ENCODE measurements at places on chromosomes 6 and 20.

DNA sequence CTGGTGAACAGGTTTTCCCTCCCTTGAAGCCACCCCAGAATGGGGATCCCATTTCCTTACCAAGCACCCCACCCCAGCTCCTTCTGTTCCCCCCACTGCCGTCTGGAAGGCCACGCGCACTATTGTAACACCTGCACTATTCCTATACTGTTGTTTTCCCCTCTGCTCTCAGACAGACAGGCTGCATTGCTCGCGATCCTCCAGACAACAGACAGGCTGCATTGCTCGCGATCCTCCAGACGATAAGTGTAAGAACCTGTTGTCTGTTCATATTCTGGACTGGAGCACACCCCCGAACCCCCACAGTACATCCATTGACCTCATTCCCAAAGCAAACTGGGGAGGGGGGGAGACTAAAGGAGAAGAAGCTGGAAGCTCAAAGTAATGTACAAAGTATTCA lies 72.7 kb downstream of the LY86 start:
- DNase-seq: no peak

DNA sequence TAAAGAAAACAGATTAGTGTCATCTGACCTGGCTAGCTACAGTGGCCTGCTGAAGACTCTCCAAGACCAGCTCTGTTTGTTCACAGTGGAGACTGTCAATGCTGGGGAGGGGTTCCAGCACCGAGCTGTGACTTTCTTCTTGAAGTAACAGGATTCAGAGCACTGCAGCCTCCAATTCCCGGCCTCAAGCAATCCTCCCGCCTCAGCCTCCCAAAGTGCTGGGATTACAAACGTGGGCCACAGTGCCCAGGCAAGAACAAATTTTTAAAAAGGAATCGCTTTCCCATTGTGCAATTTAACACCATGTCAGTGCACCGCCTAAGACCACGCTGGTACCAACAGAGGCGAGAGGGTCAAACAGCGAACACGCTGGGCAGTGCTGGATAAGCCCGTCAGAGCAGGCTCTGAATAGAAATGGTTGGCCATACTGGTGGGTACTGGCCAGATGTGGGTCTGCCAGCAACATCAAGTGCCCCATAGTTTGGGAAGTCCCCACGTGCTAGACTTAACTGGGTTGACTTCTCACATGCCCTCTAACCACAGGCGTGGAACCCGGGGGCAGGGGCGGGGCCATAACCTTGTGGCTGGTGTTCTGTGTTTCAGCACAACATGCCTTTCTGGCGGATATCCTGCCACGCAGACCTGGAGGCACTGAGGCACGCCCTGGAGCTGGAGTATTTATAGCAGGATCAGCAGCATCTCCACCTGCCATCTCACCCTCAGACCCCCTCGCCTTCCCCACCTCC lies 168.9 kb downstream of the ZMYND8 start:
- DNase-seq: no peak

- DNase-seq: no peak
These were observed 593 bp upstream of the COL9A3 start for GRCh38 chr20:62816031-62816883.

DNA sequence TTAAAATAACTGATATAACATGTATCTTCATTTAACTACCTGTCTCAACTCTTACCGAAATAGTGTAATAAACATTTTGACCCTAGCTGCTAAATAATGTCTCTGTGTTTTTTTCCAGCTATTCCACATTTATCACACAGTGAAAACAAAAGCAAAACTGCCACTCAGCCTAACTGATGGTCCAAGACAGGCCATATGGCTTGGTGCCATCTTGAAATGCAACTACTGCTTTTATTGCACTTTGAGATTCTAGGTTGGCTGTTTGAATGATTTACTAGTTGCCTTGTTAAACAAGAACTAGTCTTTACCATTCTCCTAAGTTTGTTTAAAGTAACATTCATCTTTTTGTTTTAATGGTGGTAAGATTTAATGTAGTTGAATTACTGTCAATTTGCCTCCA lies 739.8 kb downstream of the TFAP2A start:
- no peak for DNase-seq

DNA sequence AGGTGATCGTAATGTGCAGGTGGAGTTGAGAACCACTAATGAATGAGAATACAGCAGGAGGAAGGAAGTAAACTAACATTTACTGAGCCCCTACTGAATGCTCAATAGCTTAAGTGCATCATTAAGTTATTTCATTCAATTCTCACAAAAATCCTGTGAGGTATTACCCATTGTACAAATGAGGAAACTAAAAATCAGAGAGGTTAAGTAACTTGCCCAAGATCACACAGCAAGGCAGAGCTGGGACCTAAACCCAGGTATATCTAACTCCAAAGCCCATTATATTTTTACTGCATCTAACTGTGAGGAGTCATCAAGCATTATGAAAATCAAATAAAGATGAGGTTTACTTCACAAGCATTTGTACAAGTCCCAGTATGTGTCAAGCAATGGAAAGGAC lies 35.3 kb downstream of the CPNE5 start:
- no peak for DNase-seq

DNA sequence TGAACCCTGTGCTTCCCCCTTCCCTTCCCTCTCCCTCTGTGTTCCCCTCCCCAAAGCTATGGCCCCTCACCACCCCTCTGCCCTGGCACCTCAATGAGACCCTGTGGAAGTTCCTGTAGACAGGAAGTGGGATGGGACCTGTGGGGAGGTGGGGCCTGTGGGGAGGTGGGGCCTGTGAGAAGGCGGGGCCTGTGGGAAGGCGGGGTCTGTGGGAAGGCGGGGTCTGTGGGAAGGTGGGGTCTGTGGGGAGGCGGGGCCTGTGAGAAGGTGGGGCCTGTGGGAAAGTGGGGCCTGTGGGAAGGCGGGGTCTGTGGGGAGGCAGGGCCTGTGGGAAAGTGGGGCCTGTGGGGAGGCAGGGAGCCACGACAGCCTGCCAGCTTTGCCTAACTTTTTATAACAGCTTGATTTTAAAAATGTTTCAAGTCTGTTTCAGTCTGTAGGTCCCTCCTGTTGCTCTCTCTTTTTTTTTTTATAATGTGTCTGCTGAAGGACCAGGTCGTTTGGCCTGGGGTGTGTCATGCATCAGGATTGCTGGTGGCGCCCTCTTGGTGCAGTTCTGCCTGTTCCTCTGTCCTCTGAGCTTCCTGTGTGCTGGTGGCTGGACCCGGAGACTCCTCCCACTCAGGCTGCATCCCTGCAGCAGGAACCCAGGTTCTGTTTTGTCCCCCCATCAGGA lies 70.5 kb upstream of the SLCO4A1 start:
- DNase-seq: no peak

GRCh38 chr20:58584881-58585752 lies 66.0 kb upstream of the STX16 start:
- no peak for DNase-seq

- peak; percentile 87 for DNase-seq
These were observed 940 bp upstream of the ADRM1 start for GRCh38 chr20:62301773-62302340.

GRCh38 chr6:68108233-68108835 lies 526.7 kb upstream of the ADGRB3 start:
- no peak for DNase-seq

- no peak for DNase-seq
These were observed 24.6 kb downstream of the MLIP start for GRCh38 chr6:54135665-54136369.

DNA sequence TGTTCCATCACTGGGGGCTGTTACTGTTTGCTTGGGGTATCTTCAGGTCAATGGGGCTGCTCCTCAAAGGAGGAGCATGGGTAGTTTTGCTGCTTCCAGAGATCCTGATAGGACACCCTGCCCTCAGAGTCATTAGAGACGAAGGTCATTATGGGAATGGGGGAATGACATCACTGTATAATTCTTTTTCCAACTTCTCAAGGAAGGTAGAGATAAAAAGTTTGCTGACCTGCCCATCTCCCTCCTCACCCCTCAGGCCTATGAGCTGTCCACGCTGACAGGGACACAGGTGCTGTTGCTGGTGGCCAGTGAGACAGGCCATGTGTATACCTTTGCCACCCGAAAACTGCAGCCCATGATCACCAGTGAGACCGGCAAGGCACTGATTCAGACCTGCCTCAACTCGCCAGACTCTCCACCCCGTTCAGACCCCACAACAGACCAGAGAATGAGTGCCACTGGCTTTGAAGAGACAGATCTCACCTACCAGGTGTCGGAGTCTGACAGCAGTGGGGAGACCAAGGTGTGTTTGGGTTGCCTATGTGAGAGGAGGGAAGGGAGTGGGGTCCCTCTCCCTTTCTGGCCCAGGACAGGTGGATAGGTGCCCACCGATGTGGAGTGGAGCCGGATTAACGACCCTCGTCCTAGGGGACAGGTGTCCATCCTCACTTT lies 2.7 kb downstream of the SRF start:
- DNase-seq: no peak

- no peak for DNase-seq
These were observed 15.6 kb downstream of the VGLL2 start for GRCh38 chr6:117280922-117281321.

GRCh38 chr6:53029257-53029656 lies 34.2 kb upstream of the GSTA4 start:
- no peak for DNase-seq

GRCh38 chr6:136487759-136488425 lies 62.3 kb downstream of the MAP7 start:
- DNase-seq: no peak

DNA sequence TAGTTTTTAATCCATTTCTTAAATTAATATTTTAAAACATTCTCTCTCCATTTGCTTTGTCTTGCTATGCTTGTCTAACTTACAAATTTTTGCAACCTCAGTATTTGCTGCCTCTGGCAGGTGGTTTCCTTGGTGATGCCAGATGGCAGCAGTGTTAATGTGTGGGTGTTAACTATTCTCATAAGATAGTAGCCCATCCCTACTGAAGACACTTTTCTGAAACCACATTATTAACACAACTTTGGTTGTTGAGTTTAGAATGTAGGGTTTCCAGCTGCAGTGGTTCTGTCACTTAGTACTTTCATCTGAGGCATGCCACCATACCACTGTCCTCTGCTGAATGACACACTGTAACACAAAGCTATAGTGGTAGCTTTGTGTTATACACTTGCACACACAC lies 75.1 kb downstream of the MYO6 start:
- DNase-seq: no peak

GRCh38 chr6:127821431-127821830 lies 79.4 kb downstream of the THEMIS start:
- DNase-seq: no peak

DNA sequence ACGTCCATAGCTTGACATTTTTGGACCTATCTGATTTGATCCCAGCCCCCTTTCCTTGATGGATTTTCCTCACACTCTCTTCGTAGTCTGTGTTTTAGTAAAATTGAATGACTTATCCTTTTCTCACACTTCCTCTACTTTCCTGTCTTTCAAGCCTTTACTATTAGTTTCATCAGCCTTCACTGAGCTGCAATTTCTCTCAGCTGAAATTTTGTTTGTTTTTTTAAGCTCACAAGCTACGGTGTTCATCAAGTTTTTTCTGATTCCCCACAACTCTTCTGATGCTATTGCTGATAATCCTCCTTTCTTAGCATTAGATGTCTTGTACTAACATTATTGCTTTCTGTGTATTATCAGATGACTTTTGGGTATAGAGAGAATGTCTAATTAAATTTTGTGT lies 263.7 kb downstream of the TBX18 start:
- no peak for DNase-seq

DNA sequence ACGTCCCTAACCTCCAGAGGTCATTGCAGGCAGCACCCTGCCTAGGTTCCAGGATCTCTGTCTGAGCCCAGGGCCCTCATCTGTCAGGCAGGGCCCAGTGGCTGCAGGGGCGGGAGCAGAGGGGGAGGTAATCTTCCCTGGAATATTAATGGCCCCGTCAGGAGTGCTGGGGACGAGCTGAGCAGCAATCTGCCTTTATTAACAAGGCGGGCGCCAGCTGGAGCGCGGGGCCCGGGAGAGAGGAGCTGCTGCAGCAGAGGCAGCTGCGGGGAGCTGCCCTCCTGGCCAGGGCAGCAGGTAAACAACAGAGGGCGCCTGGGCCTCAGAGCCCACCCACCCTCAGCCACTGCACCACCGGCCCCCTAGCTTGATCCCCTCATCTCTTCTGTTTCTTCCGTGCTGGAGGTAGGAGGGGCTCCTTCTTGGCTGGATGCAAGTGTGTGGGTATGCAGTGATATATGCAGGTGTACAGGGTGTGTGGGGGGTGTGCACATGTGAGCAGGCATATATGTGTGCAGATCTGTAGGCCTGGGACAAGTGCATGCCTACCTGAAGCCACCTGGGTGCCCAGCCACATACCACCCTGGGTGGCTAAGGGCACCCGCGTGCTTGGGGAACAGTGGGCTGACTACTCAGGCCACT lies 131.8 kb upstream of the MLN start:
- no peak for DNase-seq

DNA sequence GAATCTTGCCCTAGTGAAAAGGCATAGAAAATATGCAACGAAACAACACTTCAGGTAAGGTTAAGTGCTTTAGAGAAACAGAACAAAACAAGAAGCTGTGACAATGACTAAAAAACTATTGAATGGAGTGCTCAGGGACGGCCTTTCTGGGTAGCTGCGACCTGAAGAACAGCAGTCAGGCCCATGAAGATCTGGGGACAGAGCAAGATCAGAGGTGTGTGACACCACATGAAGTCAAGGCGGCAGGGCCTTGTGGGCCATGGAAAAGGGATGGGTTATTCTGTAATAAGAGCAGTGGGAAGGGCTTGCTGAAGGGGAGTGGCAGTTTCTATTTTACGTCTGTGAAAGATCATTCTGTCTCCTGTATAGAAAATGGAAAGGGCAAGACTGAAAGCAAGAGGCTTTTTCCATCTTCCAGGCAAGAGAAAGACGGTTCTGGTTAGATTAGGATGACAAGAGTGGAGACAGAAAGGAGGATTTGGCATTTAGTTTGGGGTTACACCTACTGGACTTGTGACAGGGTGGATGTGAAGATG lies 5.1 kb downstream of the UBE2V1 start:
- no peak for DNase-seq

DNA sequence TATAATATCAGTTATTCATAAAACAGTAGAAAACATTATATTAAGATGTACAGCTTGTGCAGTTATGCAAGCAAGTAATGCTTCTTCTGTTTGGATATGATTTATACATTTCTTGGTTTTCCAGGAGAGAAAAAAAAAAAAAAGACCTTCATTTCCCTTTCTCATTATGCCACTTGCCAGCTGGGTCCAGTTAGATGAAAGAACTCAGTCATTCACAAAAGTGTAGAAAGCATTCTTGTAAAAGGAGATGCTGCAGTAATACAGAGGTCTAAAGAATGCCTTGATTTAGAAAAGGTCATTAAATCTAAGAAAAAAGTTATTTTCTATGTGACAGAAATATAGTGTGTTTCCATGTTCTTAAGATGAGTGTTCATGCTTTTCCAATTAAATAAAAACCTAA lies 7.4 kb downstream of the PDE7B start:
- no peak for DNase-seq
